CD4-positive, alpha-beta T cell (primary cell): ENCODE measurements at places on chromosomes 7 and 10.

GRCh38 chr10:7377614-7378248, 33.1 kb downstream of the SFMBT2 start:
- no peaks in the 10 kb centered on the region for H3K27me3 ChIP-seq
- H3K36me3 ChIP-seq: peaks cover 55% of the 10 kb centered on the region
- no peak for DNase-seq
- peaks cover 3% of the 10 kb centered on the region for H3K4me1 ChIP-seq
- no peak overlapping the region for H3K27ac ChIP-seq

DNA sequence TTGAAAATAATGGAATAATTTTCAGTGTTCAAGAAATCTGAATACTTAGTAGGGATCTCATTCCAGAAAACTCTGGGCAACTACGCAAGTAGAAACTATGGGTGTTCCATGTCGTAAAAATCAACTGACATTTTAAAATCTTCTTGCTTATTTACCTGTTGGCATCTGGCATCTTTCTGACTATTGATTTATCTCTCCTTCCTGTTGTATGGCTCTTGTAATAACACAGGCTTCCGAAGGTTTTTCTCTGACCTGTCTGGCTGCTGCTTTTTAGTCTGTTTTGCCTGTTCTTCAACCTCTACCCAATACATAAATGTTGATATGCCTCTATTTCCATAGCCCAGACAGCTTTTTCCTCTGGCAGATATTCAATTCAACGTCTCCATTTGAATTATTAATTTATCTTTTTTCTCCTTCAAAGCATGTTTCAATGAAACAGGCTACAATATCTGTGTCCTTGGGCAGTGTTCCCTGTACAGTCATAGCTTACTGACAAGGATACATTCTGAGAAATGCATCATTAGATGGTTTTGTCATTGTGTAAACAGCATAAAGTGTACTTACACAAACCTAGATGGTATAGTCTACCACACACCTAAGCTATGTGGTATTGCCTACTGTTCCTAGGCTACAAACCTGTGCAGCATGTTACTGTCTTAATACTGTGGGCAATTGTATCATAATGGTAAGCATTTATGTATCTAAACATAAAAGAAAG, 105.9 kb upstream of the ETV1 start:
- DNase-seq: no peak
- H3K27me3 ChIP-seq: no peaks in the 10 kb centered on the region
- no peak overlapping the region for H3K27ac ChIP-seq
- no peaks in the 10 kb centered on the region for H3K4me1 ChIP-seq

DNA sequence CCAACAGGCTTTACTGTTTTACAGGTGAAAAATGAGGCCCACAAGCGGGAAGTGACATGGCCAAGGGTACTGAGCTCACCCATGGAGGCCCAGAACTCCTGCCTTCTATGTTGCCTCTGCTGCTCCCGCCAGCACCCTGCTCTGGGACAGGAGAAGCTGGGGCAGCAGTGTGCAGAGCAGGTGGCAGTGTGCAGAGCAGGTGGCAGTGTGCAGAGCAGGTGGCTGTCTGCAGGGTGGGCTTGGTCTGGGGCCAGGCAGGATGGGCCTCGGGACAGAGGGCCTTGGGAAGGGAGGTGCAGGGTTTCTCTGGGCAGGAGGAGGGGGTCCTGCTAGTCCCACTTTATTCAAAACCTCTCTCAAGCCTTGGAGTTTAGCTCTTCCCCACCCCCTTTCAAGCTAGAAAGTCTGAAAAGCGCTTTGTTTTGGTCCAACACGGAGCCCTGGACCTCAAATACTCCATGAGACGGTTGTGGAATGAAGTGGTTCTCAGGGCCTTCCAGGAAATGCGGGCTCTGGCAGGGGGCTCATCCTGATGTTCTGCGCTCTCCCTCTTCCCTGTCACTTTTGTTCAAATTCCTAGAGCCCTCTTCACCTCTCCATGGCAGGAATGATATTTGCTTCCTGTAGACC, 26.8 kb downstream of the TSPAN15 start:
- no peak overlapping the region for H3K4me3 ChIP-seq
- H3K27me3 ChIP-seq: no peaks in the 10 kb centered on the region
- H3K36me3 ChIP-seq: no peaks in the 10 kb centered on the region
- no peaks in the 10 kb centered on the region for H3K4me1 ChIP-seq
- H3K27ac ChIP-seq: no peak overlapping the region

GRCh38 chr10:72355214-72355555, 466 bp upstream of the DNAJB12 start:
- H3K36me3 ChIP-seq: peaks cover 21% of the 10 kb centered on the region
- DNase-seq: no peak
- peak overlapping the region; percentile 95 for H3K4me3 ChIP-seq
- peak overlapping the region; percentile 14 for H3K27ac ChIP-seq

DNA sequence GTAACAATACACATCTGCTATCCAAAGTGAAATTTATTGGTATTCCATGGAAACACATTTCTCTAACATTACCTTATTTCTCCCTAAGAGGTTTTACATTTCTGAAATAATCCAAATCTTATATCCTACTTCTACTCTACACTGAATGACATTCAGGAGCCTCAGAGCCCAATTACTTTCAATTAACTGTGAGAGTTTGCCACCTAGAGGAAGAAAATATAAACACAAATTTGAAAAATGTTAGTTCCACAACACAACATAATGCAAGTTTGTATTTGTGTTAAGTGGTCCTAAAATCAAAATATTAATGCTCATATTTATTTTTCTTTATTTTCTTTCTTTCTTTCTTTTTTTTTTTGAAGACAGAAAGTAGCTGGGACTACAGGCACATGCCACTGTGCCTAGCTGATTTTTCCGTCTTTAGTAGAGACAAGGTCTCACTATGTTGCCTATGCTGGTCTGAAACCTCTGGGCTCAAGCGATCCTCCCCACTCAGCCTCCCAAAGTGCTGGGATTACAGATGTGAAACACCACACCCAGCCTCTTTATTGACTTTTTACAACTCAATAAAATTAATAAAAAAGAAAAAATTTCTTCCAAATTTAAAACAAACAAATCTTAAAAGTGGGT, 46.0 kb downstream of the ATAD1 start:
- no peak overlapping the region for H3K27ac ChIP-seq
- peaks cover 53% of the 10 kb centered on the region for H3K36me3 ChIP-seq
- H3K4me3 ChIP-seq: no peak overlapping the region
- no peaks in the 10 kb centered on the region for H3K4me1 ChIP-seq

- DNase-seq: no peak
- H3K27me3 ChIP-seq: no peaks in the 10 kb centered on the region
- no peak overlapping the region for H3K27ac ChIP-seq
- no peaks in the 10 kb centered on the region for H3K36me3 ChIP-seq
- no peaks in the 10 kb centered on the region for H3K4me1 ChIP-seq
Measured at GRCh38 chr7:31373337-31374289, 33.1 kb upstream of the NEUROD6 start.

- no peaks in the 10 kb centered on the region for H3K36me3 ChIP-seq
- H3K4me3 ChIP-seq: no peak overlapping the region
- no peak for DNase-seq
Measured at GRCh38 chr10:107213861-107214260, 49.4 kb upstream of the SORCS1 start.

GRCh38 chr10:82068501-82068900, 193.5 kb downstream of the NRG3 start:
- H3K36me3 ChIP-seq: no peaks in the 10 kb centered on the region
- no peak overlapping the region for H3K27ac ChIP-seq
- H3K4me3 ChIP-seq: no peak overlapping the region
- DNase-seq: no peak
- no peaks in the 10 kb centered on the region for H3K27me3 ChIP-seq
